ENCODE measurements at places on chromosomes 5 and 9.

GRCh38 chr5:124398460-124398859, 348.0 kb downstream of the ZNF608 start:
- DNase-seq, result no peak

DNA sequence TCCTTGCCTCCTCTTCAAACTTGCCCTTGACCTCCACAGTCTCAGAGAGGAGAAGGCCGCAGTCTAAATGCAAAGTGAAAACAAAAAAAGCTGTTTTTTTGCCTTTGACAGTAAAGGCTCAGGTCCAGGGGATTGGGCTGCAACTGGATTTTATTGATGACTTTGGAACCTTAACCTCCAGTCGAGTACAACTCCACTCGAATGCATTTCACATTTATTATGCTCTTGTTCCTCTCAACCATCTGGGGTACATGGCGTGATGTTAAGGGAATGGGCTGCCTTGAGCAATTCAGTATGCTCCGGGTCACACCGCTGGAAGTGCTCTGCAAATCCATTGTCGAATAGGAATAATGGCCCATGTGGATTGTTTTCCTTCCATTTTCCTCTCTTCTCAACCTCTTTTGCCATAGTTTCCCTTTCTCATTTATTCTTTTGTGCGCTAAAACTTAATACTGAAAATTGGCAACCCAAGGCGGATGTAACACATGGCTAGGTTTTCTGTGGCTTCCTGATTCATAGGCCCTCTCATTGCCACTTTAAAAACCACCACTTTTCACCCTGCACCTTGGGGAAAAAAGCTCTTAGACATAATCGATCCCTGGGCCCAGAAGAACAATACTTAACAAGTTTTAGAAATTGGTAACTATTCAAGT, 34.3 kb downstream of the ITK start:
- DNase-seq, result no peak

DNA sequence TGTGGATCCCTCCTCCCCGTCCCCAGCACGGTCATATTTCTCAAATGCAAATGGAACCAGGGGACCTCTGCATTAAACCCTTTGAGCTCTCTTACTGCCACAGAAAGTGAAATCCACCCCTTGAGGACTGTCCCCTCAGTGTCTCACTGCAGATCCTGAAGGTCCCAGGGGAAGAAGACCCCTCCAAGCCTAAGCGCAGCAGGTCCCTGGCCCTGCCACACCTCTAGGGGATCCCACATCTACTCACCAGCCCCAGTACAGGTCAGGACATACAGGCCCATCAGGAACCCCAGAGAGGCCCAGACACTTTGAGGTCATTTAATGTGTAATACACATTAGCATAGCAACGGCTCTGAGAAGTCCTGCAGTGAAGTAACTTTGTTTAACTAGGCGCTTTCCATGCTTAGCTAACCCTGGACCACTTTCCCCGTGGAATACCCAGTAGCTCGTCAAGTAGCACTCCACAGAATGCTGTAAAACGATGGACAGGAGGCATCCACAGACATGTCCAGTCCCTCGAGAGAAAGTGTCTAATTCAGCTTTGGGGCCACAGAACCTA, 54.7 kb upstream of the ALDH1B1 start:
- DNase-seq, result no peak

DNA sequence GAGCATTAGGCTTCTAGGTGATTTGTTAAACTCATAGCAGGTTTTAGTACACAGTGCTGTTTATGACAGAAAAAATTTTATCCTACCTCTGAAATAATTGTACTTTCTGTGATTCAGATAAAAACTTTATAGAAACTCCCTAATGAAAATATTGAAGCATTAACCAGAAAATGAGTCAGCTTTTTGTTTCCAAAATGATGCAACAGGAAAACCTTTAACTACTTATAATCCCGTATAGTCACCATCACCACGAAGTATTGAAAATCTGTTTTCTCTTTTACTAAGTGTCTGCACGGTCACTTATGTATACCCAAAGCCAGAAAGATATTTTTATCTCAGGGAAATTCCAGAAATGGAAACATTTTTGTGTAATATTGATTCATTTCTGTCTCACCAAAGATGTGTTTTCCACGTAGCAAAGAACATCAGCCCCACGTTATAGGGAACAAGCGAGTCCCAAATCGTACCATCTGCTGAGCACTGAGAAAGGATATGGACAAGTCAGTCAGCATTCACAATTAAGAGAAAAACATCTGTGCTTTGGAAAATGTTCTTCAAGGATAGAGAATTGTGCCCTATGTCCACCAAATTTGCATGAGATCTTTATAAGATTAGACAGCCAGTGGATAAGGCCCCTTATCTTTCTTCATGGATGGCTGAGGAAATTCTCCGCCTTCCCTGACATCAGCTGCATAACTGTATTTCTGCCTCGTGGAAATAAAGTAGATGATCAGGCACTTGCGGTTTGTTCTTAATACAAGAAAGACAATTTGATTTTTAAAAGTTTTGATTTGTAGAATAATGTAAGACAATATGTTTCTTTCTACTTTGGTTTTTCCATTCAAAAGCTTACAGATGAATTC, 41.9 kb downstream of the TNFAIP8 start:
- DNase-seq, result no peak

DNA sequence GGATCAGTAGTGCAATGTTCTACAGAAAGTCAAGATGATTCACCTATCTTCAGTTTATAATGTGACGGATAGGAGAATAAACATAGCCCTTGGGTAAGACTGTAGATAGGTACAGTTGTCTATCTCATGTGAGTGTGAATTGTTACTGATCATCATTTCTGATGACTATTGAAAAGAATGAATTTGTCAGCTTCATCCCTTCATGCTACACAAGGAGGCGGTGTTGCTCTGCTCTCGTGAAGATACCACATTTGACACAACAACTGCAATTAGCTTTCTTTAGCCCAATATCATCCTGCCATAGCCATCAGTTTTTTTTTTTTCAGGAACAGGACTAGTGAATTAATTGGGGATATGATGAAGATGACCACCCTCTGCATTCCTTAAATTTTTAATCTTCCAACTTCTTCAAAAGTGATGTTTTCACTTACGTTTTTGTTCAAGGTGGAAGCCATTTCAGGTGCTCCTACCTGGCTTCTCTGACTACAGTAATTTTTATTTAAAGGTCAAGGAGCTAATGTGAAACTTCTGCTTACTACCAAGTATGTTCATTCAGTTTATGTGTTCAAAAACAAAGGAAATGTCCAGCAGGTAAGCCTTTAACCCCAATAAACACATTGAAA, 152.9 kb upstream of the MOCS2 start:
- DNase-seq, result no peak

- DNase-seq, result no peak
Observed at GRCh38 chr5:5323551-5323950, 98.9 kb upstream of the ICE1 start.

- no peak for DNase-seq
Observed at GRCh38 chr9:118330191-118330986, 626.2 kb downstream of the TLR4 start.

DNA sequence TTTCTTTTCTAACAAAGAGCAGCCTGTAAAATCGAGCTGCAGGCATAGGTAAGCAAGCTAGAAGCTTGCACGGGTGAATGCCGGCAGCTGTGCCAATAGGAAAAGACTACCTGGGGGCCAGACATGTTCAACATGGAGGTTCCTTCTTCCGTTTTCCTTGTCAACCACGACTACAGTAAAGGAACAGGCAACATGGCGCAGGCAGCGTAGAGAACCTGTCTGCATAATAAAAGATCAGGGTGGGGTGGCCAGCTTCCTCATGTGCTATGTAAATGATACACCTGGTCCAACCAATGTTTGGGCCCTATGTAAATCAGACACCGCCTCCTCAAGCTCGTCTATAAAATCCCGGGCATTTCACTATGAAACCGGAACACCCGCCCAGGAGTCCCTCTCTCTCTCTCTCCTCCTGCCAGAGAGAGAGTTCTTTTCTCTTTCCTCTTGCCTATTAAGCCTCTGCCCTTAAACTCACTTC, 103.8 kb upstream of the LIFR start:
- peak; percentile 99 for DNase-seq

GRCh38 chr9:21015129-21015815, 16.2 kb downstream of the HACD4 start:
- no peak for DNase-seq

DNA sequence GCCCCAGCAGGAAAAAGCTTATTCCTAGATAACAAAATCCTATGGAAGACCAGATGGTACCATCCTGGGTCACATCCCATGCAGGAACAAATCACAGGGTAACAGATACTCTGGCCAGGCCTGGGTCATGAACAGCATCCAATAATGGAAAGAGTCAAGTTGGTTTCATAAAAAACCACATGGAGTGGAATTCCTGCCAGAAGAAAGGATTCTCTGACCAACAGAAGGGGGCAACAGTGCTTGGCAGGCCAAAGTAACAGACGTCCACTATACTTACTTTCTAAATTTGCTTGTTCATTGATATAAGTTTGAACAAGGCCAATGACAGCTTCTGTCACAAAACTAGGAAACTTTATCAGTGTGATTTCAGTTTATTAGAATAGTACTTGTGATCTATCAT, 273.5 kb downstream of the ARRDC3 start:
- DNase-seq, result no peak

DNA sequence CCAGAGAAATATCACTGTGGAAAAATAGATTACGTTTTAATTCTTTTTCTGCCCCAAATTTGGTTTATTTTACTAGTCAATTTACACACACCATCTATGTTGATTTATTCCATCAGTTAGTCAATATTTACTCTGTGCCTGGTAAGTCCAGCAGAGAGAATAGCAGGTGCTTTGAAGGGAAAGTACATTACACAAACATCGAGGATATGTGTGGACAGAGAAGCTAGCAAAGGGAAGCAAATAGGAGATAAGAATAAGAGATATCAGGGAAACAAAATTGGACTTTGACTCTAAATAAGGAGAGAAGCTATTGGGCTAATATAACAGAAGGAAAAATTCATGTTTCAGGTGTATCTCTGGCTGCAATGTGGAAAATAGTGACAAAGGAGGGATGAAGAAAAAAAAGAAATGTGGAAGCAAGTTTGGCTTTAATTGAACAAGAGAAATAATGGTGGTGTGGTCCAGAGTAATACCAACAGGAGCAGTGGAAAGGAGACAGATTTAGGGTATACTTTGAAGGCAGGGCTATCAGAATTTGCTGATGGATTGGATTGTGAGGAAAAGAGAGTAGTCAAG, 587.7 kb upstream of the CDH6 start:
- peak; percentile 91 for DNase-seq

DNA sequence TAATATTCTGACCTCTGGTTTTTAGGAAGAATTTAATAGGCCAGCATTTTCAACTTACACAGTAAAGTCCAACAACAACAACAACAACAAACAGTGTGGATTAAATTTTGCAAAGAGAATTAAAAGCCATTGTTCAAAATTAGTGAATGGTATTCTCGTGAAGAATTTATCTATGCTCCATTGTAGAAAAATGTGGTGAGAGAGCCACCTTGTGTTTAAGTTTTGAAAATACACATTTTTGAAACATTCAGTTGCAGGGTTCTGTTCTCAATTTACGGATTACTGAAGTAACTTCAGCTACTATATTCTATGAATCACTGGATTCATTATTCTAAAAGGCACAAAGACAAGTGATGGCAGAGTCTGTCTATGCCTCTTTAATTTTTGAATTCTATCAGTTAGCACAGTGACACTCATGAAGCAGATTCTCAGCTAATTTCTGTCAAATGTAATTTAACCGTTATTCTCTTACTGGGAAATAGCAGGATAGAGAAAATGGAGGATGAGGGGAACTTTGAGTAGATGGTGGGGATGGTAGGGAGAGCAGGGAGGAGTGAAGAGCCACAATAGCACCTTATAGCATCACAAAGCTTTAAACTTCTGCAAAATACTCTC, 11.0 kb downstream of the CCDC152 start:
- peak; percentile 10 for DNase-seq

DNA sequence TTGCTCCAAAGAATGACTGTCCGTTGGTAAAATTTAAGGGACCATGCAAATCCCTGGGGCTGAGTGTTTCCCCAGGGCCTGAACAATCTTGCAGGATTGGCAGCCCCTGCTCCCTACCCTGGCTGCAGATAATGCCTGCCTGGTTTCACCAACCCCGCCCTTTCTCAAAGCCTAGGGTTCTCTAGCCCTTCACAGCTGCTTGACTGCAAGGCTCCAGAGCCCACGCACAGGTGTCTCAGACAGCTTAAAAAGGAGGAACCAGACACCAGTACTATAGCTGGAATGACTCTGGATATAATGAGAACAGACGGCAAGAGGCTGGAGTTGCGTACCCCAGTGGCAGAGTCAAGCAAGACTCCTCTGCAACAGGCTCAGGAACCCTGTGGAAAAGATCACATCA, 25.2 kb upstream of the TNIP1 start:
- DNase-seq, result no peak

DNA sequence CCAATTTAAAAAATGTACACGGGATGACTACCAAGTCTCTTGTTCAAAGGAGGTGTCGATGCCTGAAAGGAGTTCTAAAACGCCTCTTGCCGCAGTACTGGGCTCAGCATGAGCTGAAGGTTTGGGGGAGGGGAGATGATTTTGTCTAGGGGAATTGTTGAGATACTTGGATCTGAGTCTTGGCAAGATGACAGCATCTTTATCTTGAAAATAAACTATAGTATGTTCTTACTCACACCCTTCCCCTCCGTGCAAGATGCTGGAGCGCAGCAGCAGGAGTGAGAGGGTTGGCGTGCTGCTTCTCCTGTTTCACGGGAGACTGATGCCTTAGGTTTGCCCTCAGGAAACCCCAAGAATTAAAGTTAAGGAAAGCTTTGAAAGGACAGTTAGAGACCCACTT, 47.3 kb downstream of the FAM78A start:
- DNase-seq, result no peak

DNA sequence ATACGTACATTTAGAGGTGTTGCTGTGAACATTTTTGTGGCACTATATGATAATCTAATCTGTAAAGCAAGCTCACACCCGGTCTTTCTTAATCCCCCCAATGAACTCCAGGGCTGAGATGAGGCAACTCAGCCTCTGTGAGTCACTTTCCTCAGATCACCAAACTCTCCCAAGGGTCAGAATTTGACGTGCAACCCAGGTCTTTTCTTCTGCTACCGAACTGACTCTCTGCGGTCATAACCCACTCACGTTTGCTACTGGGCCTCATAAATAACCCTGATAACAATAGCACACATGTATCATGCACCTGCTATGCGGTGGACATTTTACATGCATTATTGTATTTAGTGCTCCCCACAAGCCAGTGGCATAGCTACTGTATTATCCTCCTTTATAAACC, 153.1 kb downstream of the DROSHA start:
- no peak for DNase-seq

DNA sequence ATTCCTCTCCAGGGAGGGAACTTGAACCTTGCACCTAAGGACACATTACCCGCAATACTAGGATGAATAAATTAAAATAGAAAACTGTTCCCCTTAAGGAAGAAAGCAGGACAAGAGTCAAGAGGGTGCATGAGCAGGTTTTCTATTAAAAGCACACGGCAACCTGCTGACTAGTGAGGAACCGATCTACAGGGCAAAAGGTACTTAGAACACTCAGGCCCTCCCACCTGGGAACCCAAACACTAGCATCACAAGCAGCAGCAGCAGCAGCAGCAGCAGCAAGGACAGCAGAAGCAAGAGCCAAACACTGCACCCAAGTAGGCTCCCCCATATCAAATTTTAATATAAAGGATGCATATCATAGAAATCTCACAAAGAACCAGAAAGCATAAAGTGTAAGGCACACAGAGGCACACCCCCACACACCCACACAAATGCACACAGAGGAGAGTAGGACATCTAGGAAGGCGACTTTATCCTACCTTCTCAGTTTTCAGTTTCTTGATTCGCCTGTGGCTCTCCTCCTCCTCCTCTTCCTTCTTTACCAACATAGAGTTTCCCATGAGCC, 2.8 kb downstream of the ZNF608 start:
- DNase-seq, result no peak

Measured in NCI-H510A treated with DMSO at 0.1 percent for 48 hours (cell line).